ENCODE measurements at places on chromosomes 2 and 18.

DNA sequence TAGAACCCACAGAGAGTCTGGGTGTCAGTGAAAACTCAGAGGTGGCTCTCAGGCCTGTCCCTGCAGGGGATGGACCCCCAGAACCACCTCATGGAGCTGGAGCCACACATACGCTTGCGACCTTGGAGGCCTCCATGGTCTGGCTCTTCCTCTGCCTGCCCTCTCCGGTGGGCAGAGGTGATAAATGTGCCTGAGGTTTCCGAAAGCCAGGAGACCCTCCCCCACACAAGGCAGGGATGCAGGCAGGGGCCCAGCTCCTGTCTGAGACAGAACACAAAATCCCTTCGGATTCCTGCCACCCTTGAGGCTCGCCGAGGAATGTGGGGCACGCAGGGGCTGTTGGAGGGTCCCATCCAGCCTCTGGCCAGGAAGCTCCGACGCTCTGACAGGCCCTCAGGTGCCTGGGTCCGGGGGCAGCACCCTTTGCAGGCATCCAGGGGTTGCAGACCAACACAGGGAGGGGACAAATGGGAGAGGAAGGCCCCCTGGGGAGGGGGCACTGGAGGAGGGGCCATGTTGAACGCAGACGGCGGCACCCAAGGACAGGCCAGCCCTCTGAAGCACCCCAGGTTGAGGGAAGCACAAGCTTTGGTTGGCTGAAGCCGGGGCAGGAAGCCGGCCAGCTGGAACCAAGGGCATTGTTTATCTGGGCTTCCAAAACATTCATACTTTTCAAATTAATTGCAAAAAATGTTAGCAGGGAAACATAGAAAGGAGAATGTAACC, 4.1 kb upstream of the SNED1 start:
- no peaks in the 10 kb centered on the region for H3K4me1 ChIP-seq
- H3K4me3 ChIP-seq, result no peak overlapping the region
- no peaks in the 10 kb centered on the region for H3K36me3 ChIP-seq

DNA sequence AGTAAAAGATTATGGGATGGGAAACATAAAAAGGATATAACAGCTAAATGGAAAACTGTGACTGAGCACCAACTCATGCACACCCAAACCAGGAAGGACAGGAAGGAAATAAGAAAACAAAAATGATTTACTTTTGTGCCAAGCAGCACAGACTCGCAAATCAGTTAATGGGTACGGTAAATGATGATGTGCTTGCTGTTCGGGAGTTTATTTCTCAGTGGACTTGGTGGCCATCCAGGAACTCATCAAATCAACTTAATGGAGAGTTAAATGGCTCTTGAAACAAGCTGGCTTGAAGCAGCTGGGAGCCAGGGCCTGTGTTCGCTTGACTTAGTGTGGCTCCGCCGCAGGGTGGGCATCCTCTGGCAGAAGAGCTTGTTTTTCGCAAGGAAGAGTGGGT, 36.2 kb downstream of the MTCL1 start:
- H3K4me3 ChIP-seq, result no peak overlapping the region
- DNase-seq, result no peak
- no peaks in the 10 kb centered on the region for H3K36me3 ChIP-seq
- no peaks in the 10 kb centered on the region for H3K27me3 ChIP-seq
- H3K4me1 ChIP-seq, result no peaks in the 10 kb centered on the region

- H3K4me1 ChIP-seq, result no peaks in the 10 kb centered on the region
- no peaks in the 10 kb centered on the region for H3K36me3 ChIP-seq
- H3K27ac ChIP-seq, result no peak overlapping the region
- no peak overlapping the region for H3K4me3 ChIP-seq
Measured at GRCh38 chr18:75799449-75800330, 372.2 kb upstream of the SMIM21 start.

GRCh38 chr18:3037423-3037915, 24.5 kb upstream of the LPIN2 start:
- no peaks in the 10 kb centered on the region for H3K36me3 ChIP-seq
- no peak overlapping the region for H3K27ac ChIP-seq
- no peak overlapping the region for H3K4me3 ChIP-seq
- H3K4me1 ChIP-seq, result no peaks in the 10 kb centered on the region
- DNase-seq, result no peak

DNA sequence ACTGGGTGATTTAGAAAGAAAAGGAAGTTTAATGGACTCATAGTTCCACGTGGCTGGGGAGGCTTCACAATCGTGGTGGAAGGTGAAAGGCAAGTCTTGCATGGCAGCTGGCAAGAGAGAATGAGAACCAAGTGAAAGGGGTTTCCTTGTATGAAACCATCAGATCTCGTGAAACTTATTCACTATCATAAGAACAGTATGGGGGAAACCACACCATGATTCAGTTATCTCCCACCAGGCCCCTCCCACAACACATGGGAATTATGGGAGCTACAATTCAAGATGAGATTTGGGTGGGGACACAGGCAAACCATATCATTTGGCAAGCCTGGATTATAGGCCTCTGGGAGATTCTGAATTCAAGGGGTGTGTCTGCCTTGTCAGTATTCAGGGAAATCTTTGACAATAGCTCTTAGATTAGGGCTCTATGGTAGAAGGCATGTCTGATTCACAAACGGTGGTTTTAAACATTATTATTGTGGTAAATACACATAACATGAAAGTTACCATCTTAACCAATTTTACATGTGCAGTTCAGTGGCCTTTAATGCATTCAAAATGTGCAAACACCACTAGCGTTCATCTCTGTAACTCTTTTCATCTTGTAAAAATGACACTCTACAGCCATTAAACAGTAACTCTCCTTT, 15.3 kb upstream of the PLB1 start:
- H3K27ac ChIP-seq, result no peak overlapping the region
- H3K27me3 ChIP-seq, result no peaks in the 10 kb centered on the region
- H3K36me3 ChIP-seq, result no peaks in the 10 kb centered on the region
- DNase-seq, result no peak
- H3K4me1 ChIP-seq, result no peaks in the 10 kb centered on the region

DNA sequence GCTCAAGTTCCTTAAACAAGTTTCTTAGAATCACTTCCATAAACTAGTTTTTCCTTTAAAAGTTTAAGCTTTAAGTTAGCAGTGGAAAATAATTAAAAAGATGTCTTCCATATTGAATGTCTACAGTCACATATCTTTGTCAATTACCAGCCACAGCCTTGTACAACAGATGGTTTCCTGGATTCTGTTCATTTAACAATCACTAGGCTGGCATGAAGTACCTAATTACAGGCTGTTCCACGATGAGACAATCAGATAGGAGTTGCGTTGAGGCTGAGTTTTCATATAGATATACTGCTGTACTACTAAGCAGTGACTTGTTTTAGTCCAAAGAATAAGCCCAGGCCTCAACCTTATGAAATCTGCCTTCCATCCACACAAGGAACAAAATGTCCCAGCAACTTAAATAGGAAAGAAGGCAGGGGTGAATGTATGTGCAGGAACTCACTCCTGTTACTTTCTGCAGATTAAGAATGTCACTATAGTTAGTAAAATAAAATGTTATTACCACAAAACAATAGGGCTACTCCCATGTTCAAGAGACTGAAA, 131.0 kb downstream of the ZAP70 start:
- H3K27ac ChIP-seq, result no peak overlapping the region
- H3K4me1 ChIP-seq, result no peaks in the 10 kb centered on the region
- H3K36me3 ChIP-seq, result peaks cover 3% of the 10 kb centered on the region
- DNase-seq, result no peak
- H3K4me3 ChIP-seq, result no peak overlapping the region

- no peak overlapping the region for H3K27ac ChIP-seq
- peaks cover 4% of the 10 kb centered on the region for H3K4me1 ChIP-seq
- H3K4me3 ChIP-seq, result no peak overlapping the region
- DNase-seq, result no peak
- no peaks in the 10 kb centered on the region for H3K27me3 ChIP-seq
- no peaks in the 10 kb centered on the region for H3K36me3 ChIP-seq
Measured at GRCh38 chr2:10348891-10349290, 46.2 kb downstream of the HPCAL1 start.

GRCh38 chr2:85584354-85584856, at the start of gene VAMP5:
VAMP5 (plus strand) TSS chr2:85584431; CDS start chr2:85584491, 60 bp downstream.
- peaks cover 72% of the 10 kb centered on the region for H3K4me1 ChIP-seq
- DNase-seq, result no peak
- H3K27ac ChIP-seq, result peak within 1 kb of the TSS; percentile 32
- H3K36me3 ChIP-seq, result no peaks in the 10 kb centered on the region
- H3K27me3 ChIP-seq, result no peaks in the 10 kb centered on the region

DNA sequence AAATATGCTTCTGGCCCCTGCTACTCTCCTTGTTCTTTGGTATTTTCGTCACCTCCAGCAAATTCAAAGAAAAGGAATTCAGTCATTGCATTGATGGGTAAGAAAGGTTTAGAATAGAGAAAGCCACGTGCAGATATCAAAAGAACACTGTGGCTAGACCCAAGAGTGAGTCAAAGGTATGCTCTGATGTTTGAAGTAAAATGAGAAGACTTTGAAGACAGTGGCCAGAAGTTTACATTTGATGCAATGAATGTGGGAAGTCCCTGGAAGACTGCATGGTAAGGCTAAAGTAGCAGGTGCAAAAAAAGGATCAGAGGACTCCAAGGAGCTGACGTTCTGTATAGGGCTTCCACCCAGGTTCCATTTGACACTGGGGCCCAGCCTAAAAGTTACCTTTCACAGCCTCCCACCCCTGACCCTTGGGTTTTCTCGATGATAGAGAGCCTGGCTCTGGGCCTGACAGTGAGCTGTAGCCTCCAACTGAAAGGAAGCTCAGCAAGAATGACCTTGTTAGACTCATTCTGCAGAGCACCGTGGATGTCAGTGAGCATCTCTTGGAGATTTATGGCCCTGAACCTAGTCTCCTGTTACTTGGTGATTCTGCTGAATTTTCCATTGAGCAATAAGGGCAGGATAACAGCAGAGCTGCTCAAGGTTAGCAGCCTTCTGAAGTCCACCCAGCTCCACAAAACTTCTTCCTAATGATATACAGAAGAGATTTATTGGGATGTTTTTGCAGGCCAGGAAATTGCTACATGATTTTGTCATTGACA, 223.7 kb upstream of the RBBP8 start:
- no peak for DNase-seq
- H3K27me3 ChIP-seq, result no peaks in the 10 kb centered on the region
- H3K27ac ChIP-seq, result no peak overlapping the region
- no peaks in the 10 kb centered on the region for H3K36me3 ChIP-seq

DNA sequence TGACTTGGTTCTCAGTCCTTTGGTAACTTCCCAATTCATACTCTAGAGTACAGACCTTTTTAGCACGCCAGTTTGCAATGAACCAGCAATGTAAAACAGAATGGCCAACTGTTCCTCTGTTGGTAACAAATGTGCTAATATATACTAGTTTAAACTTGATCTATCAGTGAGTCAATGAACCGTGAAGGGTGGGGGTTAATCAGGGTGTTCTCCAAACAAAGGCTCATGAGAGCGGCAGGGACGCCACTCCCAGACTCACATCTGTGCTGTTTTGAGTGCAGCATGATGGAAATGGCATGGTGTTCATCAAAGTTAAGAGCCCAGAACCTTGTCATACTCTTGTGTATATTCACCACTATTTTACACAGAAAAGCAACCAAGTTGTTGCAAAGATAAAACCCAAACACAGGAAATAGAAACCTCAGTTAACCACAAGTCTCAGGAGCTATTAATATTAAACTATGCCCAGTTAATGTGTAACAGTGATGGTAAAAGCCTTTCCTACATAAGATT, 70.3 kb downstream of the CERKL start:
- H3K27ac ChIP-seq, result no peak overlapping the region
- no peaks in the 10 kb centered on the region for H3K4me1 ChIP-seq
- no peak overlapping the region for H3K4me3 ChIP-seq
- H3K27me3 ChIP-seq, result no peaks in the 10 kb centered on the region
- no peak for DNase-seq
- H3K36me3 ChIP-seq, result no peaks in the 10 kb centered on the region

- H3K4me1 ChIP-seq, result peaks cover 12% of the 10 kb centered on the region
- H3K4me3 ChIP-seq, result peak overlapping the region; percentile 72
- H3K36me3 ChIP-seq, result no peaks in the 10 kb centered on the region
- H3K27me3 ChIP-seq, result no peaks in the 10 kb centered on the region
Measured at GRCh38 chr2:69437751-69438154, 518 bp upstream of the NFU1 start.

- no peak overlapping the region for H3K4me3 ChIP-seq
- H3K4me1 ChIP-seq, result no peaks in the 10 kb centered on the region
- H3K27me3 ChIP-seq, result no peaks in the 10 kb centered on the region
- H3K27ac ChIP-seq, result no peak overlapping the region
- H3K36me3 ChIP-seq, result no peaks in the 10 kb centered on the region
Measured at GRCh38 chr2:199784512-199784911, 66.5 kb downstream of the FTCDNL1 start.

- no peaks in the 10 kb centered on the region for H3K27me3 ChIP-seq
- H3K4me3 ChIP-seq, result no peak overlapping the region
- no peaks in the 10 kb centered on the region for H3K36me3 ChIP-seq
- DNase-seq, result no peak
- H3K27ac ChIP-seq, result no peak overlapping the region
- no peaks in the 10 kb centered on the region for H3K4me1 ChIP-seq
Measured at GRCh38 chr18:35750929-35751328, 169.4 kb downstream of the GALNT1 start.

GRCh38 chr2:65999103-65999502, 435.8 kb upstream of the MEIS1 start:
- H3K36me3 ChIP-seq, result no peaks in the 10 kb centered on the region
- no peak overlapping the region for H3K4me3 ChIP-seq
- H3K27ac ChIP-seq, result no peak overlapping the region
- no peaks in the 10 kb centered on the region for H3K27me3 ChIP-seq

- H3K27ac ChIP-seq, result no peak overlapping the region
- no peaks in the 10 kb centered on the region for H3K36me3 ChIP-seq
- DNase-seq, result no peak
- peaks cover 20% of the 10 kb centered on the region for H3K4me1 ChIP-seq
- no peaks in the 10 kb centered on the region for H3K27me3 ChIP-seq
- no peak overlapping the region for H3K4me3 ChIP-seq
Measured at GRCh38 chr2:100110614-100111000, 31.8 kb downstream of the AFF3 start.

DNA sequence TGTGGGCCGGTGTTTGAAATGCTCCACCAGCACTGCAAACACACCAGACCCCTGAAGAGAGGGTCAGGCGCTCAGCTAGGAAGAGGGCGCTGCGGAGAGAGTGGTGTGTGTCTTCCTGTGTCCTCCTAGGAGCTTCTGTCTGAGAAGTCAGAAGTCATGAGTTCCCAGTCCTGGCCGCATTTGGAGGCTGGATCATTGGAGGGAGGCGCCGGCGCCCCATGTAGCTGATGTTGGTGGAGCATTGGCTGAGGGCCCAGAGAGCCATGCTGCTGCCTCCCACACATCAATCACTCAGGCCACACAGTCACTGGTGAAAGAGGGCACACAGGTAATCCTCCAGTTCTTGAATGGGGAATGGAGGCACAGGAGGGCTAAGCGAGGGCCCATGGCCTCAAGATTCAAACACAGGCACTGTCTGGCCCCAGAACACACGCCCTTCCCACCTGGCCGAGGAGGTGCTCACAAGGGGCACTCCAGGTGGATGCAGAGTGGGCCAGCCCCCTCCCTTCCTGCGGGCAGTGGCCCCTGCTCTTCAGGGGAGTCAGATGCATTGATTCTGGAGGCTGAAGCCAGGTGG, 66.3 kb downstream of the RRM2 start:
- no peaks in the 10 kb centered on the region for H3K27me3 ChIP-seq
- H3K4me1 ChIP-seq, result no peaks in the 10 kb centered on the region
- no peak overlapping the region for H3K4me3 ChIP-seq
- no peak overlapping the region for H3K27ac ChIP-seq
- H3K36me3 ChIP-seq, result no peaks in the 10 kb centered on the region

Measured in tibial nerve (tissue), 4 donors.